Tibial nerve (tissue), 4 donors: ENCODE measurements at places on chromosomes 6 and 20.

DNA sequence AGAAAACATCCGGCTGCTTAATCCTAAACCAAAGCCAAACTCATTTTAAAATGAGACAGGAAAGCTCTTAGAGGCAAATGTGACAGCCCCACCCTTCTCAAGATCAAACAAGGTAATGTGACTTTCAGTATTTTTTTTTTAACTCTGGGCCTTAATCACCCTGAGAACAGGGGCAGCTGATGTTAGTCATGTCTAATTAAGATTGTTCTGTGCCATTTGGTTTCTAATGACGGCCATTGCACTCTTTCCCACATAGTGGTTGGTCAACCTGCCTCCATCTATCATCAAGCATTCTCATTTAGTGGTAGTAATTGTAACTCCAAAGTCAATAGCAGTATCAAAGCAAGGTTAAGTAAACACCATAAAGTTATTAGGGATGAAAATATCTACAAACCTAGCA, 191.6 kb upstream of the EXOC2 start:
- DNase-seq, result no peak

DNA sequence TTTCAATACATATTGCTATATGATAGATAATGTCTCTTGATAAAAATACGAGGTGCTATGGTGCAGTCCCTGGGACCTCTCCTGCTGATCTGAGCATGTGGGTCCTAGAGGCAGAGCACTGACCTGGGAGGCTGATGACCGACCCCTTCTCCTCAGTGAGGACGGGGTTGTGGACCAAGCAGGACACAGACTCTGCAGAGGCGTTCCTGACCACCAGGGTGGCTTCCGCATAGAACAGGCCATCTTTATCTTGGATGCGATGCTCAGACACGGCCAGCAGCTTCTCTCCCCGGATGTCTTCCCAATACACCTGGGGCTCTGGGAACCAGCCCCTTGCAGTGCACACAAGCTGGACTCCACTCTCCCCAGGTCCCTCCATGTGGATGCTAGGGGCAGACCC, 4.2 kb downstream of the BTNL2 start:
- no peak for DNase-seq

DNA sequence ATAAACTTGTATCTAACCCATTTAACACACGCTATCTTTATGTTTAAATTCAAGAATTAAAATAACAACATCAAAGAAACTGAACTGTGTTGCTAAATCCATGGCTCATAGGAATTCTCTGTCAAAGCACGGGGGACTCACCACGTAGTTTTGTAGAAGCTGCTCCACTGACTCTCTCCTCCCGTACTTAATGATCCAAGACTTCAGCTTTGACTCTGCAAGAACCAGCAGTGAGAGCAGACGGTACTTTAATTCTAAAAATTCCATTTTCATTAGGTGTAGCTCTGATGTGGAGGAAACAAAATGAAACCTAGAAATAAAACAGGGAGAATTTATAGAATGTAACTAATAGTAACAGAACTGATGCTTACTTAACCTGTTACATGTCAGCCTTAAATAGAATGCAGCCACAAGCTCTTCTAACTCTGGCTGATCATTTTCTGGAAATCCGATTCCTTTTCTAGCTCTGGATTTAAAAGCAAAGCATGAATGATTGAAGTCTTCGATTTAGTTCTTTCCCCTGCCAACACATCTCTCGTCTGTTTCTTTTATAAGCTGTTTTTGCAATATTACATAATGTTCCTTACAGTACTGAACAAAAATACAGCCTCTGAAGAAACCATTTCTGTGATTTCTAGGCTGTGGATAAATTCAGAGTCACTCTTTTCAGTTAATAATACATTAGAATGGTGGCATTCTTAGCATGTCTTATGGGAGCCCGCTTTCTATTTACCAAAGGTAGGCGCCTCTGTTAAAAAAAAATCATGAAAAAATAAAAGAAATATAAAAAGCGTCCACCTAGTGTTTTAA, 165.5 kb downstream of the SYNE1 start:
- no peak for DNase-seq

- no peak for DNase-seq
These were observed 182.3 kb downstream of the SASH1 start for GRCh38 chr6:148524976-148525375.

- no peak for DNase-seq
These were observed 483.4 kb upstream of the FLRT3 start for GRCh38 chr20:14820771-14821170.

DNA sequence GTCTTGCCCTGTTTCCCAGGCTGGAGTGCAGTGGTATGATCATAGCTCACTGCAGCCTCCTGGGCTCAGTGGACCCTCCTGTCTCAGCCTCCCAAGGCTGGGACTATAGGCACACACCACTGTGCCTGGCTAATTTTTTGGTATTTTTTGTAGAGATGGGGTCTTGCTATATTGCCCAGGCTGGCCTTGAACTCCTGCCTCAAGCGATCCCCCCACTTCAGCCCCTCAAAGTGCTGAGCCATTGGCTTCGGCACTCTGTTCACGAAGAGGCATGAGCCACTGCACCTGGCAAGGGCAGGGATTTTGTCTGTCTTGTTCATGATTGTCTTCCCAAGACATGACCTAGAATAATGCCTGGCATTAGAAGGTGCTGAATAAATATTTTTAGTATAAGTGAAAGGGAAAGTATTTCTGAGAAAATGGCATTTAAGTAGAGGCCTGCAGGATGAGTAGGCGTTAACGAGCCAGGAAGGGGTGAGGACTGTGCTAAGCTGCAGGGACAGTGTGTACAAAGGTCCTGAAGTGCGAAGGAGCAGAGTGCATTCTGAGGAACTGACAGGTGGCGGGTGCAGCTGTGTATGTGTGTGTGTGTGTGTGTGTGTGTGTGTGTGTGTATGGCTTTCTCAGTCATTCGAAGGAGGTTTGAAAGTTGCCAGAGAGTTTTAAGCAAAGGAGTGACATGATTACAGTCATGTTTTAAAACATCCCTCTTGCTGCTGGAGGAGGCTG, 43.0 kb downstream of the VEGFA start:
- DNase-seq, result no peak

DNA sequence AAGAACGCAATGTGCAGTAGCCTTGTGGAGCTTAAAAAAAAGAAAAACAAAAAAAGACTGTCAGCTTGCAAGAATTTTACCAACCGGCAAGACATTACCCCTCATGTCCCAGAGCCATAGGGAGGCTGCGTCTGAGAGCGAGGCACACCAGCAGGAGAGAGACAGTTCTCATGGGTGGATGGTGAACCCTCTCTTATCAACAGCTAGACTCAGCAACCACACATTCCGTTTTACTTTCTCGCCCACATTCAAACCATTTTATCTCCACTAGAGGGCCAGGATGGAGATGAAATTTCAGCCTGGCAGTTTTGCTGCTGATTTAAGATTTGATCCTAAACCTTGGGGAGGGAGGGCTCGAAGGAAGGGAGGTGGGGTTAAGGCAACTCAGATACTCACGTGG, 247.0 kb downstream of the ATXN1 start:
- DNase-seq, result peak; percentile 36

GRCh38 chr6:36735110-36736071, 37.8 kb downstream of the RAB44 start:
- DNase-seq, result peak; percentile 73

DNA sequence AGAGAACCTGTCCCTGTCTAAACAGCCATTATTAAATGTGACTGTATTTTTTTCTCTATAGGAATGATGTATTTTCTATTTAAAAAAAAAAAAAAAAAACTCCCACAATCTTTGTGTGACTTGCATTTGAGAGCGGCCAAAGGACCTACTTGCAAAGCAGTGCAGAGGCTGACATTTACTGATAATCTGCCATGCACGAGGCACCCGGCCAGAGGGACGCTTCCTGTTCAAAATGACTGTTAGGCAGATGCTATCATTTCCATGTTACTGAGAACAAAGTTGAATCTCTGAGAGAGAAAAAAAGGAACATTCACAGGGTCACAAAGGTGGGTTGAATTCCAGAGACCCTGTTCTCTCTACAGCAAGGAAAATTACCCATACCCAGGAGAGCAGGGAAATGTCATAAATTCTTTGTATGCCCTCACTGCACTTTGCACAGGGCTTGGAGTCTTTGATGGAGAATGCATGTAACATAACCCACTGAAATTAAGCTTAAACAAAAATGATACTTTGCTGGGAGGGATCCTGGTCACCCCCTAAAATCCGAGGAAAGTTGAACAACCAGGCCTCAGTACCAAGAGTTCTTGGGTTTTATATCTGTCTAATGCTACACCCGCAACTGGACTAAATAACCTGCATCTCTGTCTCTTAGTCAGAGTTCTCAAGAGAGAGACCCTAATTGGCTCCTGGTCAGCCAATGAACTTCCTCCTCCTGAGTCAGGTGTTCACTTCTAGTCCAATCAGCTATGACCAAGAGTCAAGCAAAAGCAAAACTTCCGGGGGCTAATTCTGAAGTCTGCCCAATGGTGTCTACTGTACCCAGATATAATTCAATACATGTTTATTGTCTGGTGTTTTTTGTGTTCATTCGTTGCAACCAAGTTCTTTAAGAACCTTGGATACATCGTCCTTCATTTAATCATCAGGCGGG, 61.2 kb downstream of the GCLC start:
- DNase-seq, result no peak

DNA sequence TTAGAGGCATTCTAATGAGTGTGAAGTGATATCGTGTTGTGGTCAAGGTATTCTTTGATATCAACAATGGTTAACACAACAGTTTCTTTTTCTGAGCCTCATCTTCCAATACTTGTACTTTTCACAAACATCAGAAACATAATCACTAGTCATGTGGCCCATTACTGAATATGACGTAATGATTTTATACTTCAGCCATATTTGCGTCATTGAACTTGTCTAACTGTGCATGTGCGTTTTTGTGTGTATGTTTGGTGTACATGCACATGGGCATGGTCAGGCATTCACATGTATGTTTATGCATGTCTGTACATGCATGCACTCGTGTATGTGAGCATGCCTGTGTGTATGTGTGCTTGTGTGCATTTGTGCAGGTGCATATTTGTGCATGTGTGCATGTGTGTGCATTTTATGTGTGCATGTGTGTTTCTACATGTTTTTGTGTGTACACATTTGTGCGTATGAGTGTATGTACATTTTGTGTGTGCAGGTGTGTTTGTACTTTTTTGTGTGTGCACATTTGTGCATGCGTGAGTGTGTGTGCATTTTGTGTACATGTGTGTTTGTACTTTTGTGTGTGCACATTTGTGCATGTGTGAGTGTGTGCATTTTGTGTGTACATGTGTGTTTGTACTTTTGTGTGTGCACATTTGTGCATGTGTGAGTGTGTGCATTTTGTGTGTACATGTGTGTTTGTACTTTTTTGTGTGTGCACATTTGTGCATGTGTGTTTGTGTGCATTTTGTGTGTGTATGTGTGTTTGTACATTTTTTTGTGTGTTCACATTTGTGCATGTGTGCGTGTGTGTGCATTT, 29.4 kb downstream of the PRR18 start:
- no peak for DNase-seq

DNA sequence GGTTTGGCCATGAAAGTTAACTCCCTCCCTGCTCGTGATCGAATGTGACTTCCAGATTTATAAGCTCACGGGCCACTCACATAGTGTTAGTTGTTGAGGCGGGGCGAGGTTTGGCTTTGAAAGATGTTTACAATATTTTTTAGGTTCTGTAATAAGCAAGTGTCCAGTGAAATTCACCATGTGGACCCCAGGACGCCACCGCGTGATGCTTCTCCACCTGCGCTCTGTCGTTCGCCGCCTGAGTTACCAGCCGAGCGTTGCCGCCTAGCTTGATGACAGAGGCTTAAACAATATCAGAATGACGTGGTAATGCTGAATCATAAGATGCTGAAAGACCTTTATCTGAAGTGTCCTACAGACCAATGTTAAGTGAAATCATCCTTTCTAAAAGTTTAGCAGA, 241.0 kb downstream of the MYLK4 start:
- DNase-seq, result no peak

DNA sequence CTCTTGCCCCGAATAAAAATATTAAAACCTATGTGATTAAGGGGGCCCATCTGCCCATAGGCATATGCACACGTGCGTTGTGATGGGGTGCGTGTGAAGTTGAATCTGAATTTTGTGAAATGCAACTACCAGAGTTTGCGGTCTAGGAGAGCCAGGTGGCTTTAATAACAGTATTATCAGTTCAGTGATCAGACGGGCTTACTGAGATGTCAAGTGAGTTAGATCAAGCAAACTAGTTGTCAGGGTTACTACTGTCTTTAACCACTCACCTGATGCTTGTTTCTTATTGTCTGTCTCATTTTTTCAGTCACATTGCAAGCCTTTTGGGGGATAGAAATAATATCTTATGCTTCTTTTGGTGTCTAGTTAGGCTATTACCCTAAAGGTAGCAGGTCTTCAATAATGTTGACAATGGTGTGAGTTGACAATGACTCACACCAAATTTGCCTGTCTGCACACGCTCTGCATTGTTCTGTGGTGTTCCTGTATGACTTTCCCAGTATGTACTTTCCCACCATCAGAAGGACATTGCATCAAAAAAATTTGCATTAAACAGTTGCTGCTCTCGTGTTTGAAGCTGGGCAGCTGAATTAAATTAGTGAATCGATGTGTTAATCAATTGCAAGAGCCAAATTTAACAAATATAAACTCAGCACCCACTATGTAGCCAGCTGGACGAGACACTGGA, 103.1 kb upstream of the NAA20 start:
- no peak for DNase-seq

GRCh38 chr20:3420211-3420707, 12.8 kb upstream of the DNAAF9 start:
- peak; percentile 38 for DNase-seq

DNA sequence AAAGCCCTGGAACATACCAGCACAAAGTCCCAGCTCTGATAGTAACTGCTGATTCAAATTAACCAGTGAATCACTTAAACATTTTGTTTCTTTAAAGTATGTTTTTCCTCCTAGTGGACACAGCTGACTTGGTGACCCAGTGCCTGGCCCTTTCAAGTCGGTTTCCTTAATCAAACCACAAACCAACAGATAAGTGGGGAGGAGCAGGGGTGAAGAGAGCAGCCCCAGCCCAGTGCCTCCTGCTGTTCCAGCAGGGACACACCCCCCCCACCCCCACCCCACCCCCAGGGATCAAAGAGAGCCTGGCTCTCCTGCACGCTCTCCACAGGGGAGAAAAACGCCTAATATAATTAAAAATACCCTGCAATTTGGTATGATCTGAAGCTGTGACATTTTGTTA, 55.4 kb upstream of the TBXT start:
- DNase-seq, result no peak

- DNase-seq, result peak; percentile 41
These were observed 906 bp upstream of the BTN3A2 start for GRCh38 chr6:26363882-26364701.

DNA sequence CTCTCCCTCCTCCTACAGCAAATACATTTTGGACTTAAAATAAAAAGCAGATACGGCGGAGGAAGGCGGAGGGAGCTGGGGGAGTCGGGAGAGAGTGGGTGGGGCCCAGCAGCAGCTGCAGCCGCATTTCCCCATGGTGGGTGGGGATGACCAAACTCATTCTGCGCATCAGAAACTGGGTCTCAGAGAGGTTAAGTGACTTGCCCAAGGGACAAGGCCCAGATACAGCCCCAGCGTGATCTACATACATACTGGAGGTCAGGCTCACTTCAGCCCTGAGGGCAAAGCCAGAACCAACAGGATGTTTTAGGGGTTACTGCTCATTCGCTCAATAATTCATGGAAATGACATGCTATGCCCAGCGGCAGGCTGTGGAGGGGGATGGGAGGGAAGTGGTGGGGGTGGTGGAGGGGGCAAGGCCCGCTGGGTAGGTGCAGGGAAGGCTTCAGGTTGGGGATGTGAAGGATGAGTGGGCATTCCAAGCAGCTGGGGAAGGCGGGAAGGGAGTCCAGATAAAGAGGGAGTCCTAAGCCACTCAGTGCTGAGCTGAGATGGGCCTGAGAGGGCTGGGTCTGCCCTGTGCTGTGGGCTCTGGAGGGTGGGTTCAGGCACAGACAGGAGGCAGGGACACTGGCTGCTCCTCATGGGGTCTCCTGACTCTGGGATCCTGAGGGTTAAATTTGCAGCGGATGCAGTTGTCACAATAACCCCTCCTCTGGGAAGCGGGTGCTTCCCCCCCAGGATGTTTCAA, 31.0 kb downstream of the DLGAP4 start:
- no peak for DNase-seq
